ENCODE measurements at places on chromosomes 7 and 10. TPM values are rescaled to one million over a fixed set of nuclear protein-coding genes. Genes with fewer than 3 reads are reported as not detected.

The WIPF3 gene
- polyA plus RNA-seq, result 21.9 TPM

The EEPD1 gene
- polyA plus RNA-seq, result 8.4 TPM

- DNase-seq, result no peak
These were observed 15.8 kb downstream of the VOPP1 start for GRCh38 chr7:55556492-55556891.

The SLC25A13 gene
- 41.0 TPM for polyA plus RNA-seq

The ITPRIP gene
- 4.4 TPM for polyA plus RNA-seq

DNA sequence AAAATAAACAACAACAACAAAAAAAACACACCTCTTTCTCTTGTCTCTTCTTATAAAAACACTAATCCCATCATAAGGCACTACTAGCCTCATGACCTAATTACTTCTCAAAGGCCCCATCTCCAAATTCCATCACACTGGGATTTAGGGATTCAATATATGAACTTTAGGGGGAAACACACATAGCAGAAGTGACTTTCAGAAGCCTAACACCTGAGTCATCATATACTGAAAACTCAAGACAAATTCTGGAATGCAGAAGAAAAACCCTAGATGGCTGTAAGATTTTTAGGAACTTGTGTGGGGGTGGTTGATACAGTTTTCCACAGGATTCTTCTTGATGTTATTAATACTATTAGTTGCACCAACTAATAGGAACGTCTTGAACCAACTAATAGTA lies 33.7 kb upstream of the CSTF2T start:
- no peak for DNase-seq

DNA sequence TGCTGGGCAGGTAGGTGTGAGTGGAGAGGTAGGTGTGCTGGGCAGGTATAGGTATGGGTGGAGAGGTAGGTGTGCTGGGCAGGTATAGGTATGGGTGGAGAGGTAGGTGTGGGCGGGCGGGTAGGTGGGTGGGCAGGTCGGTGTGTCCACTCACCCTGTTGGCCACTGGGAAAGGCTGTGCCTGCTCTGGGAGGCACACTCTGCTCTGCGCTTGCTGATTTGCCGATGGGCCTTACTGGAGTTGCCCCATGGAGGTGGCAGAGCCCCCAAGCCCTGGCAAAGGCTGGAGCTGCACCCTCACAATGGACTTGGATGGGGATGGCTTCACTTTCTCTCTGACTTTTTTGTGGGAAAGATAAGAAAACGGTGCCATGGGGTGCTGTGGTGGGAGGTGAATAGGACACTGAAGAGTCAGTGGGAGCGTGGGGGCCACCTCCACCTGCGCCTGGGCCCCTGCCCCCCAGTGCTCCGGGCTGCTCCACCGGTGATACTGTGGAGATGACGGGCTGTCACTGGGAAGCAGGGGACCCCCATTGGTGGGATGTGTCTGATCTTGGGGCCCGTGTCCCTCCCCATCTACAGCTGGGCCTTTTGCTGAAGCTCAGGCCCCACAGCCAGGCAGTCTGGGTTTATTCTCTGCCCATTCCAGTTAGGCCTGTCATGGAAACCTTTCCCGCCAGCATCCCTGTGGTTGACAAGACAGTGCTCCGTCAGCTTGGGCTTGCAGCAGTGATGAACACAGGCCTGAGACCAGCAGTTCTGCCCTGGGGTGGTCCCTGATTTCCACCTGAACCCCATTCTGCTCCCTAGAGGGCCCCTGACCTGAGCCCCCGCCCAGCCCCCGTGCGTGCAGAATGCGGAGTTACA lies 75.0 kb downstream of the NKX6-2 start:
- no peak for DNase-seq

The EVX1 gene
- polyA plus RNA-seq, result not detected

DNA sequence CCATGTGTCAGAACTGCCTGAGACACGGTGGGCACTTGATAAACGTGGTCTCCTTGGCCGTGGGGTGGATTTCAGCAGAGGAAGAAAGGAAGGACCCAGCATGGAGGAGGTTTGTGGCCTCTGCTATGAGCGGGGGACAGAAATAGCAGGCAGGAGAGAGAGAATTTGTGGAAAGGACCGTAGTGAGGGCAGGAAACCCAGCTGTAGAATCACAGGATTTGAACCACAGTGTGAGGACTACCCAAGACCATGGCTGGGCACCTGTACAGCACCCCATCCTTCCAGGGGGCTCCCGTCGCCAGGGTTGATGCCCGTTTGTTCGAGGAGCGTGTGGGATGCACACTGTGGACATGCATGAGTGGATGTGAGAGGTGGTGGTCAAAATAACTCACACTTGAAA lies 183.4 kb downstream of the PTPN20 start:
- DNase-seq, result no peak

DNA sequence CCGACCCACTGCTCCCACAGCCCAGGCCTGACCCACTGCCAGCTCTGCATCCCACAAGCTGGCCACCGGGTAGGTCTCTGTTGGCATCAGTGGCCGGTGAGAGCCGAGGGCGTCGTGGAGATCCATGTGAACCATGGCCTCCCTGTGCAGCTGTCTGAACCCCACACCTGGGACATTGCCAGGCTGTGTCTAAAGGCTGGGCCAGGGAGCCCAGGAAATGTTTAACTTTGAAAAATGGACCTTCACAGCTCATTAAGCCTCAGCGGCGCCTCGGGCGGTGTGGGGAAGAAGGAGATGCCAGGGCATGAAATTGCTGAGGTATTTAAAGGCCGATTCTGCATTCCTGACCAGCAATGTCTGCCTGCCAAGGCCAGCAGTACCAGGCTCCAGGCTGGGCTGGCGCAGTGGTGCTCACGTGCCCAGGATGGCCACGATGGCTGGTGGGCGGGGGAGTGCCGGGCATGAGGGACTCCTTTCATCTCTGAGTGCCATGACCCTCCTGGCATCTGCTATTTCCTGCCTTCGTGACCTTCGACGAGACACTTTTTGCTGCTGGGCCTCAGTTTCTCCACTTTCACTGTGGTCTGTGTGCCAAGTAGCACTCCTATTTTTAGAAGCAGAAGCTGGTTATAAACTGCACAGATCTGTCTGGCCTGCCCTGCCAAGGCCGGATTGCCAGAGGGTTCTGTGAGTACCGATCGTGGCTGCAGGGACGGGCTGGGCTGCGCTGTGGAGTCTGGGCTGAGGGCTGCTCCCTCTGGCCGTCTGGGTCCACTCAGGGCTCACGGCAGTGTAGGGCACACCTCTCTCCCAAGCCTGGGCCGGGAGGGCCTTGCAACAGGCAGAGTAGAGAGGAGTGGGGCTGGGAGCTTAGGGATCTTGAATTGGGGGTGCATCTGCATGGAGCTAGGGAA lies 21.8 kb downstream of the ELFN1 start:
- DNase-seq, result no peak

The ZNF33A gene
- polyA plus RNA-seq, result 40.9 TPM

DNA sequence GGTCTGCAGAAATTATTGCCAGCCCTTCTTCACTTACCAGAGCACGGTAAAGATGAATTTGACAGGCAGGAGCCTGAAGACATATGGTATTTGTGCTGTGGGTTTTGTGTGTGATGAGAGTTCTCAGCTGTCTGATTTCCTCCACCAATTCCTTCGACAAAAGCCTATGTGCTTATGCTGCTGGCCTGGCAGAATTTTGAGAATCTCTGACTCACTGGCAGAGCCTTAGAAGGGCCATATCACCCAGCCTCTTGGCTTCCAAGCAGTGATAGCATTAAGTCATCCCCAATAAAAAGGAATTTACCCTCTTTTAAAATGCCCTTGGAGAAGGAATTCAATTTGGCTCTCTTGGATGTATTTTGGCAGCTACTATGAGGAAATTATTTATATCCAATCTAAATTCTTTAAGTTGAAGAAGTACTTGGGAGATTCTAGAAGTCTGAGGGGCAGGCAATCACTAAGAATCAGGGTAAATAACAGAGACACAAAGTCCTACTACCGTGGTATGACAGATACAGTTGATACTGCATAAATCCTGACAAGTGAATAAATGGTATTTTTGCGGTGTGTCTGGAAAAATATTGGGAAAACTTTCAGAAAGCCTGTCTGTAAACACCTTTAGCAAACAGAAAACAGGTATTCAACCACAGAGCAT lies 68.6 kb upstream of the EFCAB10 start:
- no peak for DNase-seq

DNA sequence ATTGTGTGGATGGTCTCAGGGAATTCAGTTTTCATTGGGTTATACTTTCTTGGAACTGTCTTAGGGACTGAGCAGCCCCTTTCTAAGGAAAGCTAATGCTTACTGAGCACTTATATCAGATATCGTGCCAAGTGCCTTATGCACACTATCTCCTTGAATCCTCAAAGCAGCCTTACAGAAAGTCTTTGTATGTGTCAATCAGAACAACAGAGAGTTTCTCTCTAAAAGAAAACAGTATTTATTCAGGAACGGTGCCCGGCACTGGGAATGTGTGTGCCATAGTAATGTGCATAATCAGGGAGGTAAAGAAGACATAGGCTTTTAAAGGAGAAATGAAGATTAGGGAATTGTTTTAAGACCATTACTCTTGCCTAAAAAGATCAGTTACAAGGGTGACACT lies 17.3 kb downstream of the ANTXRL start:
- DNase-seq, result no peak

GRCh38 chr10:176677-177076 lies 41.4 kb downstream of the ZMYND11 start:
- DNase-seq, result no peak

DNA sequence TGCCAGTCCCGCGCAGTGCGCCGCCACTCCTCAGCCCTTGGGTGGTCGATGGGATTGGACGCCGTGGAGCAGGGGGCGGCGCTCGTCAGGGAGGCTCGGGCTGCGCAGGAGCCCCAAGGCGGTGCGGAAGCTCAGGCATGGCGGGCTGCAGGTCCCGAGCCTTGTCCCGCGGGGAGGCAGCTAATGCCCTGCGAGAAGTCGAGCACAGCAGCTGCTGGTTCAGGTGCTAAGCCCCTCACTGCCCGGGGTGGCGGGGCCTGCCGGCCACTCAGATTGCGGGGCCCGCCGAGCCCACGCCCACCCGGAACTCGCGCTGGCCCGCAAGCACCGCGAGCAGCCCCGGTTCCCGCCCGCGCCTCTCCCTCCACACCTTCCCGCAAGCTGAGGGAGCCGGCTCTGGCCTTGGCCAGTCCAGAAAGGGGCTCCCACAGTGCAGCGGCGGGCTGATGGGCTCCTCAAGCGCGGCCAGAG lies 14.4 kb upstream of the WASL start:
- no peak for DNase-seq

The CPXM2 gene
- 63.9 TPM for polyA plus RNA-seq

GRCh38 chr10:96305019-96305418 lies 785 bp downstream of the DNTT start:
- DNase-seq, result no peak

- DNase-seq, result no peak
These were observed 176.2 kb downstream of the RTKN2 start for GRCh38 chr10:62092301-62093030.

- DNase-seq, result no peak
These were observed 2.4 kb downstream of the BNIP3 start for GRCh38 chr10:131979336-131979735.

DNA sequence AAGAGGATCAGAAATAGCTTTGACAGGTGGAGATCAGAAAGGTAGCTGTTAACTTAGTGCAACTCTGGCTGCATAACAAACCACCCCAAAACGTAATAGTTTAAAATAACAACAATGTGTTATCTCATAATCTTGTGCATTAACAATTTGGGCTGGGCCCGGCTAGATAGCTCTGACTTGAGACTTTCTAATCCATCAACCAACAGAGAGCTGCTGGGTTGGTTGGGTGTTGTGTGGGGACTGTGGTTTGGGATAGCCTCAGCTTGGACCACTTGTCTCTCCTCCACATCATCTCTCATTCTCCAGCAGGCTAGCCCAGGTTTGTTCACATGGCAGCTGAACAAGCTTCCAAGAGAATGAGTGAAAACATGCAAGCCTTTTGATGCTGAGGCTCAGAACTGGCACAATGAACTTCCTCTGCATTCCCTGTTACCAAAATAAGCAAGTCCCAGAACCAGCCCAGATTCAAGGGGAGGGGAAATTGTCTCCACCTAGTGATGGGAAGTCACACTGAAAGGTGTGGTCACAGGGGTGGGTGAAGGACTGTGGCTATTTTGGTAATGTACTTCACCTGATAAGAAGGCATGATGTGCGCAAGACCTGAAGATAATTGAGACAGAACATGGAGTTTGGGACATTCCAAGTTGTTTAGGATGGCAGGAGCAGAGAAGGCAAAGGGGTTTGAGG lies 20.4 kb upstream of the ASAH2 start:
- DNase-seq, result no peak

DNA sequence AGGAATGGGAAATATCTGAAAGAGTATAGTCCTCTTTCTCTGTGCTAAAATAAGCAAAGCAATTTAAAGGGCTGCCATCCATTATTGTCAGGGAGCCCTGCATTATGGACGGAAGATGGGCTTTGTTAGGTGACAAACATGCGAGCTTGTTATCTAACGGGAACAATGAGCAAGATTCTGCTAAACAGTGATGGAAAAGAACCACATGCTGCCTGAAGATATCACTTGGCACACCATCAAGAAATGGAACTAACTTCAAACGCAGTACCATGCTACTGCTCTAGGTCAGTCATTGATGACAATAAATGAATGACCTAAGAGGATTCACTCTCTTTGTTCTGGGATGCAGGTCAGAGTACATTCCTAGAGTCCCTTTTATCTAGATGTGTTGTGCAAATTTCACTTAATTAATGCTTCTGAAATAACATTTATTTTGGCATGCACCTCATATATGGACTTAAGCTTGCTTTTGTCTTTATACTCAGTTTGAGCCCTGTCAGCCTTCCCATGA lies 175.7 kb upstream of the PTN start:
- DNase-seq, result no peak

The MYO3A gene
- polyA plus RNA-seq, result 1.8 TPM

The ZNF679 gene
- not detected for polyA plus RNA-seq

GRCh38 chr10:74705358-74705980 lies 120.9 kb upstream of the KAT6B start:
- no peak for DNase-seq

- no peak for DNase-seq
These were observed 111.2 kb downstream of the RNLS start for GRCh38 chr10:88471899-88472298.

DNA sequence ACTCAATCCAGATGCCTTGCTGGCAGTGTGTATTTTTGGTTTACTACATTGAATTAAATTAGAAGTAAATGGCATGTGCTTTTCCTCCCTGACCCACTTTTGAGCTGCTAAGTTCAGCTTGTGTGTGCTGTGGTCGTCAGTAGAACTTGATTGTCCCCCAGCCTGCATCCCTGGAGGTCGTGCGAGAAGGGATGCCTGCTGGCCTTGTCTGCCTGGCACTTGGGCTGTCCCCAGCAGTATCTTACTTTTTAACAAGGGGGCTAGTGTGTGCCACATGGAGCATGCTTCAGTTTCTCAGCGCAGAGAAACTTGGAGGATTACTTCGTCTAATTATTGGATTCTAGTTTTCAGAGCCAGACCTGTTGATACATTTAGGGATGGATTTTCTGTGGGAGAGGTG lies 80.2 kb downstream of the ADCY1 start:
- no peak for DNase-seq

GRCh38 chr10:58773944-58774343 lies 261.3 kb downstream of the BICC1 start:
- no peak for DNase-seq

- peak; percentile 45 for DNase-seq
These were observed 1.2 kb downstream of the RARRES2 start for GRCh38 chr7:150340024-150340749.

GRCh38 chr7:139132887-139133286 lies 23.4 kb upstream of the ZC3HAV1 start:
- DNase-seq, result no peak

All from large intestine (tissue), 12 donors.